BJ (cell line): ENCODE measurements at places on chromosomes 16 and 17.

DNA sequence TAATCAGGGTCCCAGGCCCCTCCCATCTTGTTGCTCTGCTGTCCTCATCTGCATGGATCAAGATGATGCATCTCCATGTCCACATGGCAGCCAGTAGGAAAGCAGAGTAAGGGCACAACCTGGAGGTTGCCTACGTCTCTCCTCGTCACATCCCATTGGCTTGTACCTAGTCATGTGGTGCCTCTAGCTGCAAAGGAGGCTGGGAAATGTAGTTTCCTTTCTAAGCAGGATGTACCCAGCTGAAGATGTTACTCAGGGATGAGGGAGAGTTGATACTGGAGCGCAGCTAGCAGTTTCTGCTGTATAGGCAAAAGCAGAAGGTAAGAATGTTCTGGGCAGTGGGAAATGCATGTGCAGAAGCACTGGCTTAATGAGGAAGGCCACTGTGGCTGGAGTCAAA lies 20.8 kb downstream of the ABCC1 start:
- no peak for DNase-seq

- DNase-seq, result no peak
Measured at GRCh38 chr16:20844588-20844987, 38.3 kb downstream of the REXO5 start.

- peak; percentile 32 for DNase-seq
Measured at GRCh38 chr17:48068491-48068961, 20.4 kb downstream of the NFE2L1 start.

DNA sequence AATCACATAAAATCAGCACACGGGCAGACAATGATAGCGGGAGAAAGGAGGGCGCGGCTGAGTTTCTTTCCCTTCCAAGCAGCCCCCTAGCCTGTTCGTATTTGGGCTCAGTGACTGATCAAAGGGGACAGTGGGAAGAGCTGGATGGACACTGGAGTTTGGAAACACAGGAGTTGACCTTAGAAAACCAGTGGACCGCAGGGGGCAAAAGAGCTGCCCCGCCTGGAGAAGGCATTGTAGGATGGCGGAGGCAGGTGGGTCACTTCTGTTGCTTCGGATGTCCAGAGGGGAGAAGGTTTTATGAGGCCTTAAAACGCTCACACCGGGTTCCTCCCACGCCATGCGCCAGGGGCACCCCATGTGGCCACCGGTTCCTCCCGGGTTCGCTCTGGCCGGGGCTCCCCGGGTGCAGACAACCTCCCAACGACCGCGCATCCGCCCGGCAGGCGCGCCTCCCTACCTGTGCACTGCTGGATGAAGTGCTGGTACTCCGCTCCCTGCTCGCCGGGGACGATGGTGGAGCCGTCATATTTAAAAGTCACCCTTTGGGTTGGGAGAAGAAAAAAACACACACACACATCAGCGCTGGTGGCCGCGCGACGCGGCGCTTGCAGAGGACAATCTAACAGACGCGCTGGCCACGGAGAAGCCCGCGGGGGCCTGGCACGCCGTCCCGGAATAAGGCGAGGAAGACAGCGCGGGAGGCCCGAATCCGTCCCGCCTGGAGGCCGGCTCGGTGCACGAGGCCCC lies 662 bp downstream of the COTL1 start:
- no peak for DNase-seq

DNA sequence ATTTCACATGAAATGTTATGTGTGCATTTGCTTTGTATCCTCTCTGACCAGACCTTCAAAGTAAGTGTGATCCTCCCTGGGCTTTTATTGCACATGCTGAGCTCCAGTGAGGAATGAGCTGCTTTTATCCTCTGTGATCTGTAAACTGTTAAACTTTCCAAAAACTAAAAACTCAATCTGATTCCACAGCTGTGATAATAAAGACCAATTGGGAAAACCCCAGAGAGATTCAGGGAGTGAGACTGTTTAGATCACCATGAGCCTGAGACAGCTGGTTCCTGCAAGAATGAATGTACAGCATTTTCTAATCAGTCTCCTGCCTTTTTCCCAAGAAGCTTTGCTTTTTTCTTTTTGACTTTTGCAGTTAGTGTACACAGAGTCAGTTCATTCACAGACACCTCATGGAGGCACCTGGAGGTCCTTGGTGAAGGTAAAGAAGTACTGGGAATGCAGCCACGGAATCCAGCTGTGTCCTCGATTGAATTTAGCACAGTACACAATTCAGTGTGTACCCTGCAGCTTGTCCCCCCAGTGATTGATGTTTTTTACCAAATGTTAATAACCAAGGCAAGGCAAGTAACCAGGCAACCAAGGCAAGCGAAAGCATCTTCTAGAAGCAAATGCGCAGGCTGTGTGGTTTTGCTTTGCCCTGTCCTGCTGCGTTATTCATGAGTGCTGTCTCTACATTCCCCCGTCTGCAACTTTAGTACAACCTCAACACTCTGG lies 182.6 kb downstream of the LGALS9B start:
- no peak for DNase-seq

DNA sequence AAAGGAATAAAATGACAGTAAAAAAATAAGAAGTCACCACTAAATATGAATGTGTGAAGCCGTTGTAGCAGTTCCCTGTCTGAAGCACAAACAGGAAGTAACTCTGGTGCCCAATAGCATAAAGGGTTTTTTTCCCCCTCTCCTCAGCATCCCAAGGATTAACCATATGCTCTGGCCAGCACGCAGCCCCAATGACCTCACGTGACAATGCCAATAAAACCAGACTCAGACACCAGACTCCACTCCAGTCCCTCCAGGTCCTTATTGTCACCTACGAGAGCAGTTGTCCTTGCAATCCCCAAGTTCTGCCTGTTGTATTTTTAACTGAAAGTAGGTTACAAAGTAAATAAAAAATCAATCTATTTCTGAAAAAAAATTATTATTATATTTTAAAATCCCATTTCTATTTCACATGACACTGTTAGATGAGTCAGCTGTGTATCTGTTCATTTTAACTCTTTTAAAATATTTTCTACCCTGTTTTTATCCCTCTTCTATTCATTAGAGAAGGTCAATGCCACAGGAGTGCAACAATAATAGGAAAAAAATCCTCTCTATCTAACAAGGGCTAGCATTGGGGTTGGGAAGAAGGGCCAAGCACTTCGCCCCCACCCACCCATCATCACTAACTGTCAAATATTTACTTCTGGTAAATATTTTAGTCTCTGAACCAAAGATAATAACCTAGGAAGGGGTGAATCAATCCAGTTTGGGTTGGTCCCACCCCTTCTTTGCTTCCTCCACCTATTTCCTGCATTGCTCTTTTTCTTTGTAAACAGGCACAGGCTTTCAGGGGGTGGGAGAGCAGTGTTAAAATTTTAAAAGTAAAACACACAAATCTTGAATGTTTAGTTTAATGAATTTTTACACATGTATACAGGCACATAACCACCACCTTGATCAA lies 6.6 kb downstream of the PRAC1 start:
- DNase-seq, result no peak

DNA sequence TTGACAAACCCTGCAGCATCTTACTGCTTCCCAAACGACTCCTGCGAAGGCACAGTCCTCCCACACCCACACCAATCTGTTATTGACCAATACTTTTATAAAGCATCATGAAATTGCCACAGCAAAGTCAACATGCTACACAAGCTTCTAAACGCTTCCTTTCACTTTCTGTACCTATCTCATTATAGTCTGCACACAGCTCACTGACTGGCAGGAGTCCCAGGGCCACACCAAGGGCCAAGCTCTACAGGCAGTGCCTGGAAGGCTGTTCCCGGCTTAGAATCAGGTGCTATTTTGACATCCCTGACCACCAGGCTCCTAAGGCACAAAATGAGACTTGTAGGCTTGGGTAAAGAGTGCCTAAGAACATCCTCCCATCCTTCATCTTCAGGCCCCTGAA lies 39.5 kb downstream of the USP7 start:
- no peak for DNase-seq

DNA sequence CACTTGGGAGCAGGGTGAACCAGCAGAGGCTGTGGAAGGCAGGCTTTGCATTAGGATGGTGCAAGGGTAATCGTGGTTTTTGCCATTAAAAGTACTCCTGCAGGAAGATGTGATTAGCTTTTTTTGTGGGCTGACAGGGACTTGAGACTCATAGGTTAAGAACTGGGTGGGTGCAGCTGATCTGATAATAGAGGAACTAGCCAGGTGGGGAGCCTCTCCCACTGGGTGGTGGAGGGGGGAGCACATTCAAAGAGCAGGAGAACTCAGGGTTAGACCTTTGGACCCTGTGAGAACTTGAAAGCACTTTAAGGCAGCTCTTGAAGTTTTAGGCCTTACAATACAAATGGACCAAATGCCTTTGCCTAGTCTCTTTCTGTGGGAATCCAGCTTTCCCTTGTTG lies 32.4 kb downstream of the CCL4 start:
- no peak for DNase-seq

DNA sequence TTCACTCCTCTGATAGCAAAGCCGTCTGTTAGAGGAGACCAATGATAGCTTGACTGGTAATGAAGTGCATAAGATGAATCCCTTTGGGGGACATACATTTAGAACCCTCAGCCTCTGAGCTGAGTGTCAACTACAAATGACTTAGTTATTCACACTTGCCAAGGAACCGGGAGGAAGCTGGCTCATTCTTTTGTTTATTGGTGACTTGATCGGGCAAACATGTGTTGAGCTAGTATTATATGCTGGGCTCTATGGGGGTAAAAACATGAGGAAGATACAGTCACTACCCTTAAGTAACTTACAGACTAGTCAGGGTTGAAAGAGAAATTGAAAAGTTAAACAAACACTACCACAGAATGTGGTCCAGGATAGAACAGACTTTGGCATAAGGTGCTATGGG lies 3.0 kb downstream of the CCL16 start:
- no peak for DNase-seq

- DNase-seq, result no peak
Measured at GRCh38 chr17:12706070-12706469, 40.4 kb downstream of the MYOCD start.

DNA sequence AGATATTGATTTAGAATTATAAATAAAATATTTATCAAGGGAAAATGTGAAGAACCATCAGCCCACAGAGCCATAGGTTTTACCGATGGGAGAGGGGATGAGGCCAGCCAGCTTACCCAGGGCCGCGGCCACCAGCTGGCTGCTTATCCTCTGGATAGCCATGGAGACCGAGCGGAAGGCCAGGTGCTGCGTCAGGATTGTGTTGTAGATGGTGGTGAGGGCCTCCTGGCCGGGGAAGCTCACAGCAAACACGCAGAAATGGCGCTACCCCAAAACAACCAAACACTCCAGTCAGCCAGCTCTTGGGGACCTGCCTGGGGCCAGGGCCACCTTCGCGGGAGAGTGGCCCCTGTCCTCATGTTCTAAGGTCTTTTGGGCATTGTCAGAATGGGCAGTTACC lies 97.8 kb downstream of the DNAH17 start:
- DNase-seq, result no peak

DNA sequence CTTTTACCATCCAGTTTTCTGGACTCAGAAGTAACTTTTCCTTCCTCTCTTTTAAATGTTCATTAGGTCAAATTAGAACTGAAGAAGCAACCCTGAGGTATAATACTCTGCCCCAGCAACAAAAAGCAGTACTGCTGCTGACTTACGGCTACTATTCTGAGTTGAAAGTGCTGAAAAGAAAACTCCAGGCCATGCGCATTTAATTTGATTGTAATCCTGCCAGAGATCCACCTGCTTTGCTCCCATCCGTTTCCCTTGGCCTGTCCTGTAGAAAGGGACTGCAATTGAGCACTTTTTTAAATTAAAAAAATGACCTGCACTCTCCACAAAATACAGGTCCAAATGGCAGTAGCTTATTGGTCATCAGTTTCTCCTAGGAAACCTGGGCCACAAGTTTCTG lies 61.6 kb downstream of the PITPNC1 start:
- DNase-seq, result no peak
